Left renal cortex interstitium (tissue), 4 donors: ENCODE measurements at places on chromosomes 2 and 18. TPM values are rescaled to one million over a fixed set of nuclear protein-coding genes. Genes with fewer than 3 reads are reported as not detected.

DNA sequence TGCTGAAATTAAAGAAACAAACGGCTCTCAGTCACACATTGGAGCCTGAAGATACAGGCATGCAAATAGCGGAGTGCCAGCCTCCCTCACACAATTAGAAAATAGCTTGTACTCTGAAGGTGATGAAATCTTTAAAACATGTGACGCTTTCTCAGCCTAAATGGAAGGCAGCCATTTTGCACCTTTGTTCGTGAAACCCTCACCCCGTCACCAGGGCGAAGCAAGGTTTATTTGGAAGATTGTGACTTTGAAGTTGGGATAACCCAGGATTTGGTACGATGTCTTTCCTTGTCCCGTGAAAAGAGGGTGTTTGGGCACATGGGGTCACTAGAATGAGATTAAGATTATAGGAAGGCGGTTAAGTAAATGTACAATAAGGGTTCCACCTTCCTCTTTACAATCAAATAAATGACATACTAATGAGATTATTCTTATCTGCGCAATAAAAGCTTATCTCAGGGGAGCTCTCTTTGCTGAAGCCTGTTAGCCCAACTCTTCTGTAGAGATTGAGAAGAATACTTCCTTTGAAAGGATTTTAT lies 4.2 kb downstream of the SH3BP4 start:
- DNase-seq, result no peak

- DNase-seq, result no peak
Measured at GRCh38 chr2:163703386-163703785, 32.4 kb downstream of the FIGN start.

DNA sequence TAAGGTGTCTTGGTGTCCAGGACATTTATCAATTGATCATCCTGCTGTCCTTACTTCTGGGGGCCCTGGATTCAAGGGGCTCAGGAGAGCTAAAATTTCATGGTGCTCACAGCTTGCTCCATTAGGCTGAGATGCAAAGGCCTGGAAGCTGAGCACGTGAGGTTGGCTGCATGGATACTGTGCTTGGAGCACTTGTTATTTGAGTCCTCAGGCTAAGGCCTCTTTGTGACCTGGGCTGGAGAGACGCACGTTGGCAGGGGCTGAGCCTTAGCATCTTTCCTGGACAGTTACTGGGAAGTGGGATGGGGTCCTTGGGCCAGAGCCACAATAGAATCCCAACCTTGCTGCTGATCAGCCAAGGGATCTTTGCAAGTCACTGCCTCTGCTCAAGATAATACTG lies 151.2 kb upstream of the HS6ST1 start:
- DNase-seq, result no peak

DNA sequence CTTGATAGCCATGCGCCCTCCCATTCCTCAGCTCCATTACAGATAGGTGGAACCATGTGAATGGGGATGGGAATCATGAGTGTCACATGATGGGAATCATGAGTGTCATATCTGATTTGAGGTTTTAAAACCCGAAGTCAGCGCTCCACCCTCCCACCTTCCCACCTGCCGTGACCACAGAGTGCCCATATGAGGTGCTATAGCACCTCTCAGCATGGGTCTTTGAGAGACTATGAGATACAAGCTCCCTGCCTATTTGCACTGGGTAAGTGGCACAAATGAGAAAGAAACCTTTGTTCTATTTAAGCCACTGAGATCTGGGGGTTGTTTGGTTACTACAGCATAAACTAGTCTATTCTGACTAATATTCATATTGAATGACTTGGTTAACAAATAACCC lies 78.5 kb upstream of the PTPRM start:
- DNase-seq, result no peak

- no peak for DNase-seq
Measured at GRCh38 chr2:106176446-106177099, 17.5 kb downstream of the UXS1 start.

DNA sequence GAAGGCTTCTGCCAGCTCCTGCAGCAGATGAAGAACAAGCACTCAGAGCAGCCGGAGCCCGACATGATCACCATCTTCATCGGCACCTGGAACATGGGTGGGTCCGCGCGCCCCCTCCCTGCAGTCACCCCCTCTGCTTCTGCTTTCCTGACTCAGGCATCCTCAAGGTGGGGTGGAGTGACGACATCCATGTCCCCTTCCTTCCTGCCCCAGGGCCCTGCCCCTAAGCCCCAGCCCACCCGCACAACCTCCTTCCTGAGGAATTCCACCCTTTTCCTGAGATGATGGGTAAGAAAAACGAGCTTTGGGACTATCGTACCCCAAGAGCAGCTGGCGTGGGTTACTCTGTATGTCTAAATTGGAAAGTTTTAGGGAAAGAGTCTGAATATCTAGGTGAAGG lies 89.7 kb upstream of the ATG16L1 start:
- DNase-seq, result no peak

DNA sequence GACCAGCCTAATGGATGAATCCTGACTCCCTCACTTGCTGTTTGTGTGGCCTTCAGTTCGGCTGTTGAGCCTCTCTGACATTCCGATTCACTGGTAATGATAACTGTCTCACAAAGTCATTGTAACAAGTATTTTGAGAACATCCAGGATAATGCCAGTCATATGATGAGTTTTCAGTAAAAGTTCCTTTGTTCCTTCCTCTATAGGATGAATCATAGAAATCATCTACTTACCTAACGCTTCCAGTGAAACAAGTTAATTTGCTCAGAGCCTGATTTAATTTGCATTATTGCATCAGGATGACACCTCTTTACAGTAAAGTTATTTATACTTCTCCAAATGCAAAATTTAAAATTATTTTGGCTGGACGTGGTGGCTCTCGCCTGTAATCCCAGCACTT lies 32.0 kb downstream of the RAB31 start:
- no peak for DNase-seq

DNA sequence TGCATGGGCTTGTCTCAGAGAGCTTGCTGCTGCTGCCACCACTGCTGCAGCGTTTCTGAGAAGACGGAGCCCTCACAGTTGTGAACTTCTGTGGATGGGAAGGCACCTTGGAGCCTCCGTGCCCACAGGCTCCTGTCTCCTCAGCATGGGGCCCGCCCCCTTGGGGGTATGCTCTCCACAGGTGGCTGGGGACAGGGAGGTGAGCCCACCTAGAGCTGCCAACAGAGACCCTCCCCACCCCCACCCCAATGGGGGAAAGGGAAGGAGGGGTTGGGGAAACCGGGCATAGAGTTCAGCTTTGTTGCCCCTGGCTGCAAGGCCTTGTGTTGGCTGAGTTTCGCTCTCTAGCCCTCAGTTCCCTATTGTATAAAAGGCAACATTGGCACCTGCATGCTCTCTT lies 76.1 kb downstream of the INPP4A start:
- DNase-seq, result no peak

DNA sequence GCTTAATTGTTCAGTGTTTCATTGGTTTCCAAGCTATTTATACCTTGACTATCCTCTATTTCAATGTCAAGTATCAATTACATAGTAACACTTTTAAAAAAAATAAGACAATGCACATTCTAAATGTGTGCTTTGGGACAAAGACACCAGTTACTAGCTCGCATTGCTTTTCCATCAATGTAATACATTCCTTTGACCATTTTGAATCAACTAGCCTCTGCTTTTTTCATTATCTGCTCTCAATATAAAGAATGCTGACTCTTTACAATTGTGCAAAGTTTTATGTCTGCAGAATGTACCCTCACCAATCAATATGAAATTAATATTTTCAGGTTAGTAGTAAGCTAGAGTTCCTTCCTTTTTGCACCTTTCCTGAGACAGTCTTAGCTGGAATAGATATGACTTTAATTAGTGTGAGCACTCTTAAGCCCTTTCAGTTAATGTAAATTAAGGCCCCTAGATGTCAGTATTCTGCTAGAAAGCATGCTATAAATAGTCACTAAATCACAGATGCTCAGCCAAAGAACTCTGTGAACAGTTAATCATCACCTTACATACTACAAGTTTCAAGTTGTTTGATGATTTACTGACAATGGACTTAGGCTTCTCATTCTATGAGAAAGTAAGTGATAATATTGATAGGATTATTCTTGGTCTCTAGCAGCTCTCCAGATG lies 413.6 kb downstream of the PTH2R start:
- DNase-seq, result no peak

DNA sequence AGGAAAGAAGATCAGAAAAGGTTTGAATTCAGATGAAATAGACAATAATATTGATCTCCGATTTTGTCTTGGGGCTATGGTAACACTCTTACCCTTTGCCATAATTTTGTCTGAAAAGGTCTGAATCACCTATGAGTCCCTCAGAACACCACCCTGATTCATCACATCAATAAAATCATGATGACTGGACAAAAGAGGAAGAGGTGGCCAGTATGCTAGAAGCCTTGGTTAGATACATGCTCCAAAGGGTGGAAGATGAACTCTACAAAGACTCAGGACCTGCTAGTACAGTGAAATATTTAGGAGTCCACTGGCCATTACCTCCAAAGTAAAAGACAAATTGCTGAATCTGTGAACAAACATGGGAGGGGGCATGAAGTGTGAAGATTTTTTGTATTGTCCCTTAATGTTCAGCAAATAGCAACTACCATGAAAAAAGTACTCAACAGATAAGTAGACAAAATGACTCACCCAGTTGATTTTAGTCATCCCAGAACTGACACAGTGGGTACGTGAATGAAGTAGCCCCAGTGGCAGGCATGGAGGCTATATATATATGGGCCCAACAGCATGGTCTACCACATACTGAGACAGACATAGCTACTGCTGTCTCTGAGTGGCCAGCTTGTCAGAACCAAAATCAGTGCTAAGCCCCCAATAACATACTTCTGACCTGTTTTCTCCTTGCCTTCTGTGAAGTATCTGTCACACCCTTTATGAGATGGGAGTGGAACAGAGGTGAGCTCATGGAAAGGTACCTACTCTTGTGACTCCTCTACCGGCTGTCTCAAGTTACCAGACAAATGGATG lies 36.5 kb upstream of the GLS start:
- DNase-seq, result no peak

- DNase-seq, result no peak
Measured at GRCh38 chr2:96112501-96113366, 3.6 kb downstream of the ADRA2B start.

GRCh38 chr18:79424008-79424565 lies 28.4 kb downstream of the NFATC1 start:
- no peak for DNase-seq

DNA sequence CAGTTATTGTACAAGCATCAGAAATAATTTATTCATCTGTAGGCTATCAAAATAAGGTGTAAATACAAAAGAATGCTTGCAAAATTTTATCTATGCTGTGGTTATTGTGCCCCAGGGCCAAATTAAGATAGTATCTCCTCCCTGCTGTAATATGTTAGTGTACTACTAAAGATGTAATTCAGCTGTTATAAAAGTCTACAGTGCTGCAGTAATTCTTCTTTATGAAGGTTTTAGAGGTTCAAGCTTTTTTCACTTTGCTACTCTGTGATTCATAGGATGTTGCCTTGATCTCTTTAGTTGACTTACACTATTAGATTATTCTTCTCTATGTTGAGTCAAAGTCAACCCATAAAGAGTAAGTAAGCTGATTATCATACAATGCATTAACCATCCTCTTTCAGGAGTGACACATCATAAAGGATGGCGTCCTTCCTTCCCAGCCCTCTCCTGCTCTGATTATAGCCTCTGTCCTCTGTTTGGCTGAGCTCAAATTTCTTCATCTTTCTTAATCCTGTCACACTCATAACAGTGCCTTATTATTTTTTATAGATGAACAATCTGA lies 29.3 kb upstream of the DYNAP start:
- no peak for DNase-seq

DNA sequence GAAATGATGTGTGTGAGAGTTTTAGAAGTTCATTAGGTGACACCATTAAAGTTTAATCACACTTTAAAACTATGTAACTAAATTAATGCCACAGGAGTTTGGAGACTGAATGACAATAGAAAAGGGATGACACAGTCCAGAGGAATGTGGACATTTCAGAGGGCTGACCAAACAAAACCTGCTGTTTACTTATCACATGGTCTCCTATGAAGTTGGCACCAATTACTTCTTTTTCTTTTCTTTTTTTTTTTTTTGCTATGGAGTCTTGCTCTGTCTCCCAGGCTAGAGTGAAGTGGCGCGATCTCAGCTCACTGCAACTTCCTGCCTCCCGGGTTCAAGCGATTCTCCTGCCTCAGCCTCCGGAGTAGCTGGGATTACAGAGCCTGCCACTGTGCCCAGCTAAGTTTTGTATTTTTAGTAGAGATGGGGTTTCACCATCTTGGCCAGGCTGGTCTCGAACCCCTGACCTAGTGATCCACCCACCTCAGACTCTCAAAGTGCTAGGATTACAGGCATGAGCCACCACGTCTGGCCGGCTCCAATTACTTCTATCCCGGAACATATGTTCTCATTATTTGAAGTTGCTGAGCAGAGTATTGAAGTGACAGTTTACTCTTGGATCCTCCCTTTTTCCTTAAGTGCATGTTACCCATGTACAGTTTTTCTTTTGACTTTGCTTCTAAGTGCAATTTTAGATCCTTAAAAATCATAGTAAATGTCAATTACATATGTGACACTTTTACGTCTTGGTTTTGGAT lies 4.3 kb downstream of the AGPS start:
- DNase-seq, result no peak

DNA sequence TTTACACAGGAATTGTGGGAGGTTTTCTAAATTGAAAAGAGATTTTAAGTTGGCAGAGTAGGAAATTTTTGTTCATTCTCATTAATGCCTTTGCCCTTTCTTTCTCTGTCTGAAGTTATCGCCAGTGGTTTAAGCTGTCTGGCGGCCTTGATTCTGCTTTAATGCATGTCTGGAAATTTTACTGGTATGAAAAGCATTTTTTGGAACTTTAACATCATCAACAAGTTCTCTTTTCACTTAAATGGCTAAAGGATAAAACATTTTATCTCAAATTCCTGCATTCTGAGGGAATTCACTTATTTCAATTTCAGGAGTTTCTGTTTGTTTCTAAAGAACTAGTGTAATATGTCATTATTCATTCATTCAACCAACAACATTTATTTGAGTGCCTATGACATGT lies 233.9 kb upstream of the FOSL2 start:
- DNase-seq, result no peak

Gene CEBPZOS
- 47.7 TPM for polyA plus RNA-seq

Gene HMSD
- 1.3 TPM for polyA plus RNA-seq

Gene FRZB
- polyA plus RNA-seq, result 9.8 TPM

Gene CTDP1
- polyA plus RNA-seq, result 16.4 TPM

Gene WDSUB1
- 31.1 TPM for polyA plus RNA-seq

Gene ANKRD12
- polyA plus RNA-seq, result 30.7 TPM

Gene SLC4A3
- 9.6 TPM for polyA plus RNA-seq

Gene C2orf81
- polyA plus RNA-seq, result 5.6 TPM

Gene ACTG2
- polyA plus RNA-seq, result 0.40 TPM

Gene PREPL
- 139 TPM for polyA plus RNA-seq

Gene MFF
- polyA plus RNA-seq, result 124 TPM

Gene KCNG2
- polyA plus RNA-seq, result 0.24 TPM
